ENCODE measurements at places on chromosomes 6 and 20.
A peak's percentile ranks its signal among the peaks of the same experiment; 100 is the strongest.

DNA sequence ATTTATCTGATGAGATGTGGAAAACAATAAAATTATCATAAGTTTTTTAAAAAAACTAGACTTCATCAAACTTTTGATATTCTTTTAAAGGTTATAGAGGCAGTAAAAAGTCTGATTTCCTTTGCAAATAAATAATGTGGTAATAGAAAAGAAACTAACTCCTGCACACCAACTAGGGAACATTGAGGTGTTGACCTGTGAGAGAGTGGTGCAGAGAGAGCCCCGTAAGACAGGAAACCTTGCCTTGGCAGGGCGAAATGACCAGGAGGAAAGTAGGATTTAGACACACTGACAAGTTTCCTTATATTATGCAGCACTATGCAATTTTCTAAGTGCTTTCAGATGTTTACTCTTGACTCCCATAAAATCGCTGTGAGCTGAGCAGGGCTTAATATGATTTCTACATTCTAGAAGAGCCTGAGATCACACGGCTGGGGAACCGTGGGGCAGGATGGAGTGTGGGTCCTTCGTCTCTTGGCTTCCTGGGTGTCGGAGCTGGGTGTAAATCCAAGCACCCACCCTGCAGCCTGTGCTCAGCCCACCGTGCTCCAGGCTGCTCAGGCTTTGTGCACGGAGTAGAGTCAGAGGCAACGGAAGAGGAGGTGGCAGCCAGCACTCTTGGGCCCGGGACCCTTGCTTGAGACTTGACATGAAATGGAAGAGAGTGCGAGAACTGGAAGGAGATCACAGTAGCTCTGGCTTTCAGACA, 61.3 kb upstream of the FOXQ1 start:
- no peak for ATAC-seq

- ATAC-seq = no peak
These were observed 8.6 kb downstream of the SRC start for GRCh38 chr20:37354210-37355195.

- no peak for ATAC-seq
These were observed 364.0 kb upstream of the ARID1B start for GRCh38 chr6:156413154-156413553.

- no peak for ATAC-seq
These were observed 100.3 kb downstream of the TMEM242 start for GRCh38 chr6:157223021-157223430.

DNA sequence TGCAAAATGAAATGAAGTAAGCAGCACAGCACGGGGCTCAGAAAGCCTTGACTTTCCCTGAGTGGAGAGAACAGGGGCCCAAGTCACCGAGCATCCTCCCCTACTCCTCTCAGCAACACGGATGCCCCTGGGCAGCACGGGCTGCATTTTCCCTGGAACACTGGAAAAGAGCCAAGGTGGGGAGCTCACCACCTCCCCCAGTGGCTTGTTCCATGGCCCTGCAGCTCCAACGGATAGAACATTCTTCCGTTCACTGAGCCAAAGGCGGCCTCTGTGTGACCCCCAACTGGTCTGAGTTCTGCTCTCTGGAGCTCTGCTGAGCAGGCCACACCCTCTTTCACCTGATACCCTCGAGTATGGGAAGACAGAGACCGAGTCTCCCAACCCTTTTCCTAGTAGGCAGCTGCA, 20.8 kb upstream of the EMILIN3 start:
- no peak for ATAC-seq

- ATAC-seq = no peak
These were observed 531.0 kb downstream of the EPM2A start for GRCh38 chr6:145204301-145204700.

- no peak for ATAC-seq
These were observed 698.1 kb downstream of the DHX35 start for GRCh38 chr20:39660226-39660625.

GRCh38 chr20:55800552-55801245, 204.6 kb downstream of the CBLN4 start:
- ATAC-seq = no peak

DNA sequence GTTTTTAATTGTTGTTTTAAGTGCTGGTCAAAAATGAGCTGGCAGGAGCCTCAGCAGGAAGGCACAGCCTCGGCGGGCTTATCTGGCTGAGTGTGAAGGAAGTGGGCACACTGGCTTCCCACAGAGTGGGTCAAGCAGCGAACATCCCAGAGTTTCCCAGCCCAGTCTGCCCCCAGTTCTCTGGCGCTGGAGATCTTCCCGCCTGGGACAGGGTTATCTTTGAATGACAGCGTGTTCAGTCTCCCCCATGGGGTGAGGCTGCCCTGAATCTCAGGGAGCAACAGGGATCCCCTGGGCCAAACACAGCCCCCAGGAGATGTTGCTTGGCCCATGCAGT, 122.2 kb upstream of the PTPN1 start:
- no peak for ATAC-seq

- ATAC-seq = no peak
These were observed 44.9 kb upstream of the MTRF1L start for GRCh38 chr6:153047386-153047785.

- no peak for ATAC-seq
These were observed 172.8 kb downstream of the FRK start for GRCh38 chr6:115887891-115888290.

DNA sequence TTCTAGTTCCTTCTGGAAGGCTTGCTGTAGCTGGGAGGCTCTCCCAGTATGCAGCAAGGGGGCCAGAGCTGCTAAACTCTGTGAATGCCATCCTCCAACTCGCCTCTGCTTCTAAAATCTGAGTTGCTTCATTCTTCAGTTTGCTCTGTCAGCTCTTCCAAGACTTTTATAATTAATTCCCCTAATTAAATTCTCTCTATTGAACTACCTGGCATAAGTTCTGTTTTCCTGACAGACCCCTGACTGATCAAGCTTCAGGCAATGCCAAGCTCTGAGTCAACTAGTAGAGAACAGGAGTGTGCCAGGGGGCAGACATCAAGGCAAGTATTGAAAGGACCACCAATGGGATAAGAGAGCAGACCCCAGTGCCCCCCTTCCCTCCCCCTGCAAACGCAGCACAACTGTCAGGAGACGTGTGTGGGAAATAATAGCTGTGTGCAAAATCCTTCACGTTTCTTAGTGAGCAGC, 109.3 kb upstream of the TAB2 start:
- no peak for ATAC-seq

- ATAC-seq = no peak
These were observed 203.3 kb downstream of the ARID1B start for GRCh38 chr6:156980515-156980914.

DNA sequence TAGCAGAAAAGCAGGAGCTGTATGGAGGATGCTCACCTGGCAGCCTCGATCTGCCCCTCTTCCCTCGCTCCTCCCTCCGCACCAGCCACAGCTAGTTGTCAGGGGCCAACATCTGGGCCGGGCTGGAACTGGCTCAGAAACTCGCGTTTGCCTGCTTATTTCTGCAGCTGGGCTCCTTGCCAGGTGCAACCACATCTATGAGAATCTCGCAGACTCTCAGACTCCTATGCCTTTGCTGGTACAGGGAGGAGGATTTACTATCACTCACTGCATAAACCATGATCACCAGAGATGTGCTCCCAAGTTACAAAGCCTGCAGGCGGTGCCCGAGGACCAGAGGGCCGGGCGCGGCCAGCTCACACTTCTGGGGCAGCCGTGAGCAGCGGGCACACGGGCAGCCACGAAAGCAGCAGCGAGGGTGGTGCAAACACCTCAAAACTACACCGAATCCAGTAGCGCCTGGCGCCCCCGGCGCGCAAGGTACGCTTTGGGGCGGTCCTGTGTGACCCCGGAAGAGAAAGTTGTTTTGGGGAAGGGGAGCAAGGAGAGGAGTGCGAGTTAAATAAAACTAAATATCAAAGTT, 577 bp upstream of the LRRC1 start:
- ATAC-seq = peak; percentile 44

DNA sequence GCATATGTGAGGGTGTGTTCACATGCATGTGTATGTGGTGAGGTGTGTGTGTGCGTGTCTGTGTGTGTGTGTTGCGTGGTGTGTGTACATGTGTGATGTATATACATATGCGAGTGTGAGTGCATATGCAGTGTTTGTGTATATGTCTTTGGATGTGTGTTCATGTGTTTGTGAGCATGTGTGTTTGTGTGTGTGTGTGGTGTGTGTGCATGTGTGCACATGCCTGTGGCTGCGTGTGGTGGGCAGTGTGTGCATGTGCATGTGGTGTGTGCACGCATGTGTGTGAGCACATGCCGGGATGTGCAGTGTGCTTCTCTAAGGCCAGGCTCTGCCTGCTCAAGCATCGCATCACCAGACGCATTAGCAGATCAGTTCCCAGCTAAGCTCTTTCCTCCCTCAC, 5.7 kb downstream of the THBS2 start:
- ATAC-seq = no peak

- ATAC-seq = no peak
These were observed 61.4 kb upstream of the IL20RA start for GRCh38 chr6:137106183-137106582.

DNA sequence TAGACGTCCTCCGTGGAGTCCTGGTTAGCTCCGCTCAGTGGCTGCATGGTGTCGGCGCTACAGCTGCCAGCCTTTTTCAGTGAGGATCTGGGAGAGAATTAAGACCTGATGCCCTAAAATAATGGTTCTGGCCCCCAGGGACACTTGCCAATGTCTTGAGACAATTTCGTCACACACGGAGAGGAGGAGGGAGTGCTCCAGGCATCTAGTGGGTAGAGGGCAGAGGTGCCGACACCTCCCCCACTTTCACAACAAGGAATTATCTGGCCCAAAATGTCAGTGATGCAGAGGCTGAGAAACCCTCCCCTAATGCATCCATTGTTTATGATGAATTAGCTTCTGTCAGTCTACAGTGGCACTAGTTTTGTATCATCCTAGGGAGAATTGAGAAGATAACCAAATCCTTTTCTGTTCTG, 24.4 kb downstream of the TMEM181 start:
- no peak for ATAC-seq

- no peak for ATAC-seq
These were observed 538.7 kb upstream of the ID4 start for GRCh38 chr6:19298421-19298820.

DNA sequence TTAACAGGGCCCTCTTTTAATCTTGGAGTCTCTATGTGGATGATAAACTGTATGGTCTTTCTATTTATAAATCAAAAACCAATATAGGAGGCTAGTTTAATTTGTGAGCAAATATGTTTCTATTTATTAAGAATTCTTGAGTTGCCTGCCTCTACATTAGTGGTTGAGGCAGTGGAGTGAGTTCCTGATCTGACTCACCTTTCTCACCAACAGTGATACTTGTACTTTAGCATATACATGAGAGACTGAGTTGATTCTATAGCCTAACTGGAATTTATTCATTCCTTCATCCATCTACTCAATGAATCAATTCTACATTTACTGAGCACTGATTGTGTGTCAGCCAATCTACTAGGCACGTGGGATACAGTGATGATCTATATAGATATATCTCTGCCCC, 126.9 kb downstream of the TRMT11 start:
- no peak for ATAC-seq

DNA sequence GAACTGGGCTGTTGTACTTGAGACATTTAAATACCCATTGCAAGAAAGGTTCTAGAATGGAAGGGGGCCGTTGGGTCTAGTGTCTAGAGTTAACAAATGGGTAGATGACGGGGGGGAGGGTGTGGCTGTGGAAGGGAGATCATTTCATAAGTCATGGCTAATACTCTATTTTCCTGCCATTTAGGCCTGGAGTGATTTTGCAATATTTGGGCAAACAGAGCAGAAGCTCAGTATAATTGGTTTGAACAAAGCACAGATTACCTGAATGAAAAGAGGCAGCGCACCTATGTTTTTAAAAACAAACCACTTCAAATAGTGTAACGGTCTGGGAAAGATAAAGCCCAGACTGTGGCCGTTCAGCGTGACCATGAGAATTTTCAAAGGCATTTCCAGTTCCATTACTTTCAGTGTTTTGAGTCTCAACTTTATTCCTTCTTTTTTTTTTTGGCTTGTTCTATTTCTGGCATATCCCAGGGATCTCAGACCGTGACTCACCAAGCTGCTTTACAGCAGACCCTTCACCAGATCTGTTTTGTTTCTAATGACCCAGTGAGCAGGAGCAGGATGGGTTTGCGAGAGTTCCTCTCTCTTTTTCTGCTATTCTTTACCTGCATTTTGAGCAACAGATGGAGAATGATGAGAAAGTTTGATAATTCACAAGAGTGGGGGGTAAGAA, 73.7 kb downstream of the LYRM2 start:
- ATAC-seq = no peak

GRCh38 chr20:21395051-21395665, 2.2 kb downstream of the NKX2-4 start:
- ATAC-seq = no peak

GRCh38 chr20:61936701-61937131, 129.0 kb downstream of the TAF4 start:
- ATAC-seq = no peak

- ATAC-seq = no peak
These were observed 128.3 kb downstream of the TSHZ2 start for GRCh38 chr20:53100476-53100911.

DNA sequence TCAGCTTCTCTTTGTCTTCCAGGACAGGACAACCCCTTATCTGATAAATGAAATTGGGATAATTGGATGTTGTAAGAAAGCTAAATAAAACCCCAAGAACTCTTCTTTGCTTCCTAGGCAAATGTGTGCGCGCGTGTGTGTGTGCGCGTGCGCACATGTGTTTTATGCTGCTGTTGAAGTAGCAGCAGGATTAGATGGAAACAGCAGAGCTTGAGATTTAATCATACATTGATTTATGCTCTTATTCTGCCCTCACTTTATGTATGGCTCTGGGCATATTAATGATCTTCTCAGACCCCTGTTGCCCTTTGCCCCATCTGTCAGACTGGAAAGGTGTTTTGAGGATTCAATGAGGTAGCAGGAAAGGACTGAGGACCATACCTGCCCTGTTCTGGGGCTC, 324.0 kb upstream of the MAP3K7 start:
- ATAC-seq = no peak

GRCh38 chr6:47034926-47035325, 7.2 kb downstream of the ADGRF1 start:
- no peak for ATAC-seq

GRCh38 chr6:151805286-151805840, 2.1 kb upstream of the ESR1 start:
- ATAC-seq = no peak

DNA sequence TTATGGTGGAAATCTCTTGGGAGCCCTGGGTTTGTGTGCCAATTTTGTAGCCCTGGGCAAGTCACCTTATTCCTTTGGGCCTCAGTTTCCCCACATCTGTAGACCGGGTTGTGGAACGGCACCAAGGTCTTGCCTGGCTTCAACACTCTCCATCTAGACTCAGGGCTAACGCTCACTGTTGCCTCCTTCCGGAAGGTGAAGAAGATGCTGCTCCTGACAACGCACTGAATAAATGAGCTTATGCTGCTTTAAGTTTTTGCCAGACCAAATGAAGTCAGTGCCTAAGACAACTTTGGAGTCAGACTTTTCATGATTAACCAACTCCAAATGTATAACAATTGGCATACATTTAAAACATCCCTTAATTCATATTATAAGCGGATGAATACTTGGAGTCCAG, 53.1 kb downstream of the PSMG4 start:
- no peak for ATAC-seq
